ENCODE measurements at places on chromosomes 3 and 15.

- H3K4me1 ChIP-seq = no peaks in the 10 kb centered on the region
- H3K27me3 ChIP-seq = peaks cover 7% of the 10 kb centered on the region
- DNase-seq = no peak
- H3K36me3 ChIP-seq = no peaks in the 10 kb centered on the region
Observed at GRCh38 chr15:57436961-57437360, 60.7 kb downstream of the CGNL1 start.

GRCh38 chr3:51688206-51688600 lies 17.2 kb downstream of the TEX264 start:
- no peak for DNase-seq
- H3K27me3 ChIP-seq = no peaks in the 10 kb centered on the region
- H3K4me1 ChIP-seq = peaks cover 55% of the 10 kb centered on the region

GRCh38 chr3:189602471-189602870 lies 28.7 kb upstream of the TP63 start:
- H3K4me1 ChIP-seq = no peaks in the 10 kb centered on the region
- no peak overlapping the region for H3K27ac ChIP-seq
- no peaks in the 10 kb centered on the region for H3K36me3 ChIP-seq
- no peaks in the 10 kb centered on the region for H3K27me3 ChIP-seq

DNA sequence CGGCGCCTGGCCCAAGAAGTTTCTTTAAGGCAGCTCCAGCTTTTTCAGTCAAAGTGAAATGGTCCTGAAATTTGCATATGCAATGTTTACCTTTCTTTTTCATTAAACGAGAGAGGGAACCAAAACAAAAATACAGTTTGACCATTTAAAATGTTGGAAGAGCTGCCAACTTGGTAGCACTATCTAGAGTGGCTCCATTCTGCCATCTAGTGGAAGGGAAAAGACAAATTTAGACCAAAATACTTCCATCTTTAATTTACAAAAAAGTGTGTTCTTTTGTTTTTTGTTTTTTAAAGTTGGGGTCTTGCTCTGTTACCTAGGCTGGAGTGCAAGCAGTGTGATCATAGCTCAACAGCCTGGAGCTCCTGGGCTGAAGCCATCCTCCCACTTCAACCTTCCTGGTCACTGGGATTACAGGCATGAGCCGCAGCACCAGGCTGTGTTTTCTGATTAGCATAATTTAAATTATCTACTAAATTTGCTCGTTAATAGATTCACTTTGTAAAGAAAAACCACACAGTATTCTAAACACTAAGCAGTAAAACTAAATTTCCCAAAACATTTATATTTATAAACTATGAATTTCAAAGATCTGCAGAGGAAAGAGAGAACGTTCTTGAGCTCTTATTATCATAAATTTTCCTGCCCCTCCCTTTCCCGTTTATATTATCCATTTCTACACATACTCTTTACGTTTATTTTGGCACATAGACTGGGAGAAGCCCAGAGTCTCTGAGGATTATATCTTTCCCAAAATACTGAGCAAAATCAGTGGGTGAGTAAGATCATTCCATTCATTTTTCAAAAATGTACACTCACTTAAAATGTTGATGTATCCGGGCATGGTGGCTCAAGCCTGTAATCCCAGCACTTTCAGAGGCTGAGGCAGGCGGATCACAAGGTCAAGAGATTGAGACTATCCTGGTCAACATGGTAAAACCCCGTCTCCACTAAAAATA lies 15.4 kb upstream of the RFC4 start:
- peaks cover 30% of the 10 kb centered on the region for H3K4me1 ChIP-seq
- no peaks in the 10 kb centered on the region for H3K36me3 ChIP-seq
- no peak for DNase-seq
- H3K27ac ChIP-seq = no peak overlapping the region
- H3K4me3 ChIP-seq = no peak overlapping the region

- no peak overlapping the region for H3K27ac ChIP-seq
- H3K36me3 ChIP-seq = no peaks in the 10 kb centered on the region
Observed at GRCh38 chr3:46504789-46505188, 7.0 kb downstream of the RTP3 start.
